ENCODE measurements at places on chromosomes 6 and 20.

GRCh38 chr20:4805663-4806449 is 84.1 kb downstream of the PRND start:
- DNase-seq = no peak

GRCh38 chr6:139926711-139927110 is 552.3 kb upstream of the CITED2 start:
- DNase-seq = no peak

- DNase-seq = no peak
These were observed 491.2 kb upstream of the NOX3 start for GRCh38 chr6:155946860-155947259.

GRCh38 chr6:34108176-34108575 is 37.7 kb downstream of the GRM4 start:
- no peak for DNase-seq

Data from ELF-1 (cell line).